ENCODE measurements at places on chromosomes 1 and 21.

- no peak for DNase-seq
These were observed 368.5 kb downstream of the RPS6KC1 start for GRCh38 chr1:213419401-213420030.

GRCh38 chr1:71080230-71080738 lies 551 bp downstream of the ZRANB2 start:
- no peak for DNase-seq

DNA sequence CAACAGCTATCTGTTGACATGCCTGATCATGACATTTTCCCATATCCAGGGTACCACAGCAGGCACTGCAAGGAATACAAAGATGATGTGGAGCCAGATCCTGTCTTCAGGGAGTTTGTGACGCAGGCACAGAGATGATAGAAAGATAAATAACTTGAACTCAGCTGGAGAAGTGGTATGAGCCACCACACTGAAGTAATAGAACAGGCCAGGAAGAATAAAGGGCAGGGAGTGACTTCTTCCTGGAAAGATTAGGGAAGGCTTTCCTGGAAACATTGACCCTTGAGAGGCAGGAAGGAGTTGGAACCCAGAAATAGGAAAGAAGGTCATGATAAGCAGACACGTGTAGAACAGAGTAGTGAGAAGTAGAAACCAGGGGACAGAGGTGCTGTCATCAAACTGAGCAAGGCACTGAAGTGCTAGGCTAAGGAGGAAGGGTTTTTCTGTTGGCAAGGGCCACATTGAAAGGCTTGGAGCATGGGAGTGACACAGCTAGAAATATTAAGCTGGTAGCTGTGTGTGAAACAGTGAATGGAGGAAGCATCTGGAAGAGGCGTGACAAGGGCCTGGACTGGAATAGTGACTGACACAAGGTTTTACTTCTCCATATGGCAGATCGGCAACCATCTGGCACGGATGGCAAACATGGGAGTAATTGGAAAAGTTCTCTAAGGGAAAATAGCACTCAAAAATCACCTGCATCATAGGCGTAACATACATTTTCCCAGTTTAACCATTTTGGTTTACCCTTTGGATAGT lies 68.4 kb downstream of the AK5 start:
- DNase-seq = no peak

DNA sequence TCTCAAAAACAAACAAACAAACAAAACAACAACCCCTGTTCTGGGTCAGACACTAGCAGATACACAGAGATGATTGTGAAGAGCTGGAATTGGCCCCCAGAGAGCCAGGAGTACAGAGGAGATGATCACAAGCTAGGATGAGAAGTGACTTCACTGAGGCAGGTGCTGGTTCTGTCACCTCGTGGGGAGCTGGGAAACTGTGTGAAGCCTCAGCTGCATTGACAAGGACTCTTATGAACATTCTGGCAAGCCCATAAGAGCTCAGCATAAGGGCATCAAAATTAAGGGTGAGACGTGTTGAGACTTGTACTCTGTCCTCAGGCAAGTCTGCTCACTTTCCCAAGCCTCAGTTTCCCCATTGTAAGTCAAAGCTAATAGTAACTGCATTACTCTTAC lies 14.7 kb upstream of the PTP4A2 start:
- DNase-seq = no peak

- DNase-seq = no peak
These were observed 251.9 kb downstream of the SDCCAG8 start for GRCh38 chr1:243507672-243508302.

DNA sequence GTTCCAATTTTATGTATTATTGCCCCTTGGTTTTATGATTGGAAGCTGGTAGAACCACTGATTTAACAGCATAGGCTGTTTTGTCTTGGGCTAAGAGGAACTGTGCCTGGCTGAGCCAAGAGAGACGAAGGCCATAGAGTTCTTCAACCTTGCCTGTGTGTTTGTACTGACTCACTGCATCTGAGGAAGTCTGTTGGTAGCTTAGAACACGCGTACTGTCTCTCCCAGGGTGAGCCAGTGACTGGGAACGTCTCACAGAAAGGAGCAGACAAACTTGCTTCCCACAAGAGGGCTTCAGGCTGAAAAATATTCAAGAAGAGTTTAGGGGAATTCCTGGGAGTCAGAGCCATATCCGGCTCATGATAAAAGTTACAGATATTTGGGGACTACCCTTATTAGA lies 14.9 kb downstream of the TMEM51 start:
- DNase-seq = no peak

DNA sequence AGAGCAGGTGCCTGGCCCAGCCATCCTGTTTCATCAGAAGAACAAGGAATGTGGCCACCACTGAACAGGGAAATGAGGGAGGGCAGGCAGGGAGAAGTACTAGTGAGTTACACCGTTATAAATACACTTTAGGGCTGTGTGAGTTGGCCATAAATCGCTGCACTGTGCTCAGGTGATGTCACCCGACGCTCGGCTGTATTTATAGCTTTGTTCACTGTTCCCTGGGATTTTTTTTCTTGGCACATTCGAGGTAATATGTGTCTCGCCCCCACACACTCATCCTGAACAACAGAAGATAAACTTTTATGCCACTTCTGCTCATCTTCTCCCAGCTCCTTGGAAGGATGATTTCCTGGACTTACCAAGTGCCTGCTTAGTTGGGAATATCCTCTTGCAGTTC lies 9.0 kb upstream of the KIRREL1 start:
- DNase-seq = no peak

- DNase-seq = no peak
These were observed 235.0 kb downstream of the PTGER3 start for GRCh38 chr1:70812442-70813109.

DNA sequence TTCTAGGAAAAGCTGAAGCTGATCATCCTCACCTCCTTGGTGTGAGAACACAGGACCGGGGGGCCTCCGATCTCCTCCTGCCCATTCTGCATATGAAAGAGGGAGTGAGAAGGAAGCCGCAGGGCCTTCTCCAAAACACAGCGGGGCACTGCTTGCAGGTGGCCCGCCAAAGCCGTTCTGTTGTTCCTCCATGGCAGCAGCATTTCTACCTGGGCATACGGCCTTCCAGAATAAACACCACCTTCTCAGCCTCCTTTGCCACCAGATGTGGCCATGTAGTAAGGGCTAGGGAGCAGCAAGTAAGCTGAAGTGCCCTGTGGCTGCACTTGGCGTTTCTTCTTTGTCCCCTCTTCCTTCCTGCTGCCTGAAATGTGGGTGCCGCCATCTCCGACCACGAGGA lies 214.9 kb downstream of the TOMM20 start:
- DNase-seq = no peak

- no peak for DNase-seq
These were observed 119.1 kb downstream of the RGS7 start for GRCh38 chr1:241237873-241238272.

DNA sequence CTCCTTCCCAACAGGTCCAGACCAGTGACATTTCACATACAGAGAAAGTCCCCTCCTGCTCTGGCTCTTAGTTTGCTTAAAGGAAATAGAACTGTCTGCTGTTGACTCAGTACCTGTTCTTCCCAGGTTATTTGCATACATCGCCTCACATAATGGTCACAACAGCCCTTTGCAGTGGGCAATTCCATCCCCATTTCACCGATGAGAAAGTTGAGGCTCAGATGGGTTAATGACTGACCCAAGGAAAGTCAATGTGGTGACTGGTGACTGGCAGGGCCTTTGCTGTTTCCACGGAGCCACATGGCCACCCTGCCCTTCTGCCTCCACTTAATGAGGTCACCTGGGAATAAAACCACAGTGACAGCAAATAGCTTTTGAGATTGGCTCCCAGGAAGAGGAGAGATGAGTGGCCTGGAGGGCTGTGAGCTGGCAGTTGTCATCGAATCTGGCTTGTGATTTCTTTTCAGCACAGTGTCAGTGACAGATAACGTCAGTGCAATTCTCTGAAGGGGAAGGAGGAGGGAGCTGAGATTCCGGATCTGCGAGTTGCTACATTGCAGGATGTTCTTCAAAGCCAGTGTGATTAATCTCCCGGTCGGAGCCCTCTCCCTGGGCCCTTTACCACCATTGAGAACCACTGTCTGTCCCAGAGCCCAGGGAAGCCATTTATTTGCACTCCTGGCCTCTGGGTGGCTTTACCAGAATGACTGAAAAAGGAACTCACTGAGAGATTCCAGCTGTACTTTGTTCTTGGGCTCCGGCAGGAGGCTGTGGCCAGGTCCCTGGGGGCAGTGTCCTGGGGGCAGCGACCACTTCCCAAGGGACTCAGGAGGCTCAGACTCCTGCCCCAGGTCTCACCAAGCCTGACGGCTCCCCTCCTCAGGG lies 117.2 kb downstream of the CNIH3 start:
- DNase-seq = no peak

DNA sequence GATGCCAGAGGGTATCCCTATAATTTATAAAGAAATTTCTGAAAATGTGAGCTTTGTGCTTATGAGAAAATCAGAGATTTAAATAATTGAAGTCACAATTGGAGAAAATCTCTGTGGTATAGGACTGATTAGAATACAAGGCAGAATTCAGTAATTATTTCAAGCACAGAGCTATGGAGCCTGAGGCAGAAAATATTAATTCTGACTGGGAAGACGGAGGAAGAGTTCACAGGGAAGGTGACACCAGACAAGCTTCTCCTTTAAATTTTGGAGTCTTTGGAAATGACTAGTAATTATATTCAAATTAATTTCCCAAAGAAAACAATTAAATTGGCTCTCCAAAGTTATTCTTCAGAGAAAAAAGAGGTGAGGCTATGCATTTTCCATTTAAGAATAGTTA lies 121.5 kb downstream of the CHRM3 start:
- no peak for DNase-seq

DNA sequence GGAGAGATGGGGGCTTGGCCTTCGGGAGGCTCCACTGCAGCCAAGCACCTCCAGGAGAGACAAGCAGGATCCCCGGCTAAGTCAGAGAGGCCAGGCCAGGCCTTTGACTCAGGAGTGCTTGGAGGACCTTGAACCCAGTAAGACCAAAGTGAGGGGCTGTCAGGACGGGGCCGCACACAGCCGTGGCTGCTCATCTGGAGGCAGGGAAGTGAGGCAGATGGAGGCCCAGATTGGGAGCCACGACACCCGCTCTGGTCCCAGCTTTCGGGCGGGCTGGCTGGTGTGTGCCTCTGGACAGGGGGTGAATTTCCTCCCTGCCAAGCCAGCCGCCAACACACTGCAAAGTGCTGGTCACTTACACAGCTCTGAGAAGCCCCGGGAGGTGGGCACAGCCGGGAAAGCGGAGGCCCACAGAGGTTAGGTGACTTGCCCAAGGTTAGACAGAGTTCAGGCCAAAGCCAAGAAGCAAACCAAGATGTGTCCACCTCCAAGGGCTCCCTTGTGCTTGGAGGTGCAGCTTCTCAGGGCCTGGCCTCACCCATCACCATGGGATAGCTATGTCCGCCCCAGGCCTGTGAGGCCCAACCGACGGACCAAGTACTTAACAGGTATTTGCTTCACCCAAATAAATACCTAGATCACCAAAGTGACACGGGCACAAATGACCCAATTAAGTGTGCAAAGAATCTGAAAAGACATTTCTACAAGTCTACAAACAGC lies 58.3 kb downstream of the CHD5 start:
- no peak for DNase-seq

DNA sequence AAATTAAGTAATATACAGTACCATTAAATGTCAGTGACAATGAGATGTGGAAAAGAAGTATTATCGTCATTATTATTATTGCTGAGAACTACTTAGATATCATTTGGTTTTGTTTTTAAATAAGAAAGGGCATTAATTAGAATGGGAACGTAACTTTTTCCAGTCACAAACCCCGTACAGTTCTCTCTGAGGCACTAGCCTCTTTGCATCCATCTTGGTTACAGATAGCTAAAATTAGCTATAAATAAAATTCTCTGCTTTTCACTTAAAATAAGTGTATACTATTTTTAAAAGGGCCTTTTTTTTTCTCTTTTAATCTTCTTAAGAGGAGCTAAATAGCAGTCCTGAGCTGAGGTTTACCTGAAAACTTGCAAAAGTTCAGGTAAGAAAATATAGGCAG lies 7.6 kb downstream of the PTGS2 start:
- no peak for DNase-seq

- no peak for DNase-seq
These were observed 21.8 kb downstream of the KDM4A start for GRCh38 chr1:43671626-43672330.

All from stimulated activated CD4-positive, alpha-beta T cell treated with anti-CD3 and anti-CD28 coated beads, TNF-alpha, amount 100 ng/mL, for 1 hour (primary cell).